ENCODE measurements at places on chromosomes 12 and 14. TPM values are rescaled to one million over a fixed set of nuclear protein-coding genes. Genes with fewer than 3 reads are reported as not detected.

The CACNA1C gene
- total RNA-seq, result 1.8 TPM

DNA sequence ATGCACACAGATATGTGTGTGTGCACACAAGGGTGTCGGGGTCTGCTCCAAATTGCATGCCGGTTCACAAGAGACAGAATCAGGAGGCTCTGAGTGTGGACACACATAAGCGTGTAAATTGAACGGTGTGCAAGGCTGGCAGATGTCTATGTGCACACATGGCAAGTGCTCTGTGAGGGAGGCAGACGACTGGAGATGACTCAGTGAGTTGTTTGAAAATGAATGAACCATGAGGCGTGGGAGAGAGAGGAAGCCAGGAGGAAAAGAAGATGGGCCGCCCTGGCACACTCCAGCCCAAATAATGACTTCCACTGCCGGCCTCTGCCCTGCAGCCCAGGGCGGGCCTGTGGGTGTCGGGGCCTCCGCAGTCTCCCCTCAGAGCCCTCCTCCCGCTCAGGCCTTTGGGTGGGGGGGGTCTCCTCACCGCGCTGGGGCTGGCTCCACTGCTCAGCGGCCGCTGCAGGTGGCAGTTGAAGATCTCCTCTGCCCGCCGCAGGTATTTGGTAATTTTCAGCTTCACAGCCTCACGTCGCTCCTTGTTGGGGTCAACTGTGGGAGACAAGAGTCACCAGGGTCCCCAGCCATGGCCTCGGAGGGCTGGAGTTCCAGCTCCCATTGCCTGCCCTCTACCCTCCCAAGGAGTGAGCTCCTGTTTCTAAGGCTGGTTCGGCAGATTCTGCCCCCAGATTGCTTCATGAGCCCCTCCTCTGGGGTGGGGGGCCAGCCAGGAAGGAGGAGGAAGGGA, 3.5 kb downstream of the RPS6KL1 start:
- no peak for DNase-seq

The SLC7A8 gene
- total RNA-seq, result 72.5 TPM

- no peak for DNase-seq
Observed at GRCh38 chr14:103820908-103821307, 26.5 kb downstream of the PPP1R13B start.

- DNase-seq, result no peak
Observed at GRCh38 chr12:16605642-16606116, 283 bp downstream of the LMO3 start.

GRCh38 chr14:73739174-73739898, 25.2 kb upstream of the PNMA1 start:
- DNase-seq, result no peak

- DNase-seq, result no peak
Observed at GRCh38 chr12:100075598-100075997, 67.1 kb downstream of the BLTP3B start.

DNA sequence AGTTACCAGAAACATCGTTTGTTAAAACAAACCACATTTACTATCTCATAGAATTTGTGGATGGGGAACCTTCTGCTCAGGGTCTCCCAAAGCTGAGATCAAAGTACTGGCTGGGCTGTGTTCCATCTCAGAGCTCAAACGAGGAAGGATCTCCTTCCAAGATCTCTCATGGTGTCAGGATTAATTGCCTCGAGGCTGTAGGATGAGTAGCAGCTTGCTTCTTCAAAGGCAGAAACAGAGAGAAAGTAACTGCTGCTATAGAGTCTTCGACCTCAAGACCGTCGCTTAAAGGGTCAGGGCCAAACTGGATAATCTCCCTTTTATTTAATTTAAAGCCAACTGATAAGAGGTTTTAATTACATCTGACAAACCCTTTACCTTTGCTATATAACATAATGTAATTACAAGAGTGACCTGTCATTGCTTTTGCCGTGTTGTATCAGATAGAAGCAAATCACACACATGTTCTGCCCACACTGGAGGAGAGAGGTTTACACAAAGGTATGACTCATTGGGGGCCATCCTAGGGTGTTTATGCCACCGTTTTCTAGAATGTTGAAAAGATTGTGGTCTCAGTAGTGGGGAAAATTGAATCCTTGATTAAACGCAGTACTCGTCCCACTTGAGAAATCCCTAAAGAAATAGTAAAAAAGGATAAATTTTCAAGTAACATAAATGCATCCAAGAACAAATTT, 868.8 kb upstream of the TMEM132C start:
- no peak for DNase-seq

DNA sequence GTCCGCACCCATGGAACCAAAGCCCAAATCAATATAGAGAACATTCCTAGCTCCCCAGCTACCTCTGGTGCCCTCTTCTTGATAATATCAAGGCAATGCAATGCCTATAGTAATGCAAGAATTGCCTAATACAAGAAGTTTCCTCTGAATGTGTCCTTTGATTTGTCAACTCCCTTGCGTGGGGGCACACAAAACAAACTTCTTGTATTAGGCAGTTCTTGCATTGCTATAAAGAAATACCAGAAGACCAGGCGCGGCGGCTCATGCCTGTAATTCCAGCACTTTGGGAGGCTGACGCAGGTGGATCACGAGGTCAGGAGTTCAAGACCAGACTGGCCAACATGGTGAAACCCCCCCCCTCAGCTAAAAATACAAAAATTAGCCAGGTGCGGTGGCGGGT, 10.4 kb upstream of the ITPK1 start:
- no peak for DNase-seq

The FSCB gene
- not detected for total RNA-seq

- DNase-seq, result no peak
Observed at GRCh38 chr14:95190857-95191256, 33.5 kb upstream of the DICER1 start.

The SPTB gene
- 204 TPM for total RNA-seq

The CISTR gene
- total RNA-seq, result not detected

DNA sequence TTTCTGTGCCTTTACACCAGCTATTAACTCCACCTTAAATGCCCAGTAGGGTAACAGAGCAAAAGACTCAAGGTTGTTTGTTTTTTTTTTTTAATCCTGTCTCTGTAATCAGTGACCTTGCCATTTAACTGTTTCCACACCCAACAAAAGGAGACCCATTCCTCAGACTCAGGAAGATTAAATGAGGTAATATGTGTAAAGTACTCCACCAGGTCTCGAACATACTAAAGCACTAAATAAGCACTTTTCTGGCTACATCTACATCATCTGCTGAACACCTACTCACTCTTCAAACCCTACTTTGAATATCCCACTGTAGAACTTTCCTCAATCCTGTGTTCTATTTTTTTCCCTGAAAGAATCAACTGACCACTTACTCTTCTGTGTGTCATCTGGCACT, 4.1 kb downstream of the SLC2A13 start:
- DNase-seq, result no peak

DNA sequence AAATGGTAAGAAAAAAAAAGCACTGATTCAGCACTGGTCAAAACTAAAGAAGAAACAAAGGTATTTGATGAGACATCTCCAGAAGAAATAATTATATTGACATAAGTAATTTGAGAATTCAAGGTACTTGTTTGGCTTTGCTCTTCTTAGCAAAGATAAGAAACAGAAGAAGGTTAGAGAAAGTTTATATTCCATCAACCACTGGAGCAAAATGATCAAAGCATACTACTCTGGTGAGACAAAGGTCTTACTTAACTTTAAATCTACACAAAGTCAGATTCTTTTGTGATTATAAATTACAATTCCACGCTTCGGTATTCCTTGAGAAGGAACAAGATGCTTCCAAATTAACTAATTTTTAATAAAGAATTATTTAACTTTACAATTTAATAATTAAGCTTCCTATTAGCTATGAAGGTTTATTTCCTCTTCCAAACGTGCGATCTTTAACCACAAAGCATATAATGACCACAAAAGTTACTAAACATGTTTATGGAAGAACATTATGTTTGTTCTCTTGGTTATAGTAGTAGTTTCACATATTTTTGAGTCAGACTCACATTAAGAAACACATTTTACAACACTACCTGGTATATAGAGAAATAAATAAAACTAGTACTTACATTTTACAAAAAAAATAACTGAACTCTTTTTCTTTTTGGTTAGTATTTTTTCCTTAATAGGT, 53.4 kb downstream of the METTL25 start:
- DNase-seq, result no peak

GRCh38 chr12:117661471-117661870, 300.0 kb upstream of the NOS1 start:
- DNase-seq, result no peak

DNA sequence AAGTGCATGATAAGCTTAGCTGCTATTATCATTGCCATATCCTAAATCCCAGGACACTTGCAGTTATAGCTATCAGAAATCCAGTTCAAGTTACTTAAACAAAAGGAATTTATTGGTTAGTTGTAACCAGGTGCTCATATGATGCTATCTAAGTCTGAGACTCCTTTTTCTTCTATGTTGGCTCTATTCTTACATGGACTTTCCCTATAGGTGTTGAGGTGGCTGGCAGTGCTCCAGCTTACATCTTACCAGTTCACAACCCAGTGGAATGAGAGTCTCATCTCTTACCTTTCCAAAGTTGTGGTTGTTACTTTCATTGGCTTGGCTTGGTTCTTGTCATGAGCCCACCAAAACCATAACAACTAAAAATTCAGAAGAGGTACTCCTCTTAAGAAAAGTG, 94.6 kb downstream of the DACT1 start:
- DNase-seq, result no peak

DNA sequence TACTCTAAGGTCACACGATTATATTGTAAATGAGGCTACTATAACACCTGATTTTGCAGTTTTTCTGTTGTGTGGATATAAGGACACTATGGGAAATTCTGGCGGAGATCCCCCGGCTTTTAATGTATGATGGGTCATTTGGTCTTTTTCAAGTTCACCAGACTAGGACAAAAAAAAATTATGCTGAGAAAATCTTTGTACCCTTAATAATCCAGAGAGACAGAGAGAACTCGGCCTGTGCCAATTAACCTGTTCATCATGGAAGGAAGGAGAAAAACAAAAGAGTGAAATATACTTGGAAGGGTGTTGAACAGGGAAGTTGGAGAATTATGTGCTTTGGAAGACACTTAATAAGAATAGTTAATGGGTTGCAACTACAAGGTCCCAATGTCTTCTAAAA, 62.2 kb upstream of the KICS2 start:
- DNase-seq, result no peak

DNA sequence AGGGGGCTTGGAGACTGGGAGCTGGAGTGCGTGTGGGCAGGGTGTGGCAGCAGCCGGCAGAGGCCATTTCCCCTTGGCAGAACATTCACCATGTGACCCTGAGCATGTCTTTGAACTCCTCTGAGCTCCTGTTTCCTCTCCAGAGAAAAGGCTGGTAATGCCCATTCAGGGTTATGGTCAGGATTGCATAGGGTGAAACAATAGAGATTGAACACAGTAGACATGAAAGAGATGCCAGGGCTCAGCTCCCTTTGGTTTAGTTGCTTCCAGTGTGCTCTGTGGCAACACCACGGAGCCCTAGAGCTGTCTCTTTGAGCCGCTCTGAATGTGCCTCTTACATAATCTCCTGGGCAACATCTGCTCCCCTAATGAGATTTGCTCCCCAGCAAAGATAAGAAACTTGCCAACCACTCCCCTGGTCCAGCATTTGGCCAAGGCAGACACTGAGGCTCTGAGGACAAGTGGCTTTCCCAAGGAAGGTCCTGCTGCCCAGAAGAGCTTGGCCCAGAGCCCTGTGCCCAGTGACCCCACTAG, 4.6 kb downstream of the IFI27 start:
- DNase-seq, result no peak

The EIF2S1 gene
- 108 TPM for total RNA-seq

- DNase-seq, result no peak
Observed at GRCh38 chr12:14283489-14284144, 81.9 kb upstream of the ATF7IP start.

The HOXC10 gene
- total RNA-seq, result 47.3 TPM

DNA sequence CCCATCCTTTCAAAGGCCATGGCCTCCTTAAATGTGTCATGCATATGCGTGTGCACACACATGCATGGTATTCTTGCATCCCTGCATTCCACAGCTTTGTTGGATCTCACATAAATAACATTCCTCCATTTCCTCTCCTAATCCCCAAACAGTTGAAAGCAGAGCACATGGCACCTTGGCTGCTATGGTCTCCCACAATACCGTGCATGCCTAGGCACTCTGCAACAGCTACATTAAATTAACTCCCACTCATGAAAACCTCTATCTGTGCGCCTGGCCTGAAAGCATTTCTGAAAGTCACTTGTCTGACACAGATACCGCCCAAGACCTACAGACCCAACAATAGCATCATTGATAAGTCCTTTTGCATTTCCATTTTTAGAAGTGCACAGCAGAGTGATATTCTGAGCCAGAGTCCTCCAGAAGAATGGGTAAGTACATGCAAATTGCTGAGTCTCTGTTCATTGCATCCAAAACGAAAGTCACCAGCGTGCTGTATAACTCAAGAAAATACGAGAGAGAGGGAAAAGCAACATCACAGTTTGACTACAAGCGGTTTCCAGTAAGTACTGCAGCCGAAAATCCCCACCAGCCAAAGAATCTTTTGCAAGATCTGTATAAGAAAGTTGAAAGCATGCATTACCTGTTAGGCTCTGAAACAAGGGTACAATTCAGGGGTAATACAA, 436 bp downstream of the ASB2 start:
- no peak for DNase-seq

DNA sequence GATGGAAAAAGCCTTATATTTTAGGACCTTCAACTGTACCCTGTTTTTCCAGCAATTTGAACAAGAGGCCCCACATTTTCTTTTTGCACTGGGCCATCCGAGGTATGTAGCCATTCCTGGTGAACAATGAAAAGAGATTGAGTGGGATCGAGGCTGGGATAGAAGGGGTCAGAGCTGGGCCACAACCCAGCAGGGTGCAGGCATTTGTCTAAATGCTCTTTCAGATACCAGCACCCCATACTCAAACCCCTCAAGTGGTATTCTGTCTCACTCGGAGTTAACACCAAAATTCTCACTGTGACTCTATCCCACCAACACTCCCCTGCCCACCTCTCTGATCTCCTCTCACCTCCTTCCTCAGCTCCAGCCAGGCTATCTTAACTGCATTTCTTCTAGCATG, 26.8 kb downstream of the DUSP6 start:
- no peak for DNase-seq

DNA sequence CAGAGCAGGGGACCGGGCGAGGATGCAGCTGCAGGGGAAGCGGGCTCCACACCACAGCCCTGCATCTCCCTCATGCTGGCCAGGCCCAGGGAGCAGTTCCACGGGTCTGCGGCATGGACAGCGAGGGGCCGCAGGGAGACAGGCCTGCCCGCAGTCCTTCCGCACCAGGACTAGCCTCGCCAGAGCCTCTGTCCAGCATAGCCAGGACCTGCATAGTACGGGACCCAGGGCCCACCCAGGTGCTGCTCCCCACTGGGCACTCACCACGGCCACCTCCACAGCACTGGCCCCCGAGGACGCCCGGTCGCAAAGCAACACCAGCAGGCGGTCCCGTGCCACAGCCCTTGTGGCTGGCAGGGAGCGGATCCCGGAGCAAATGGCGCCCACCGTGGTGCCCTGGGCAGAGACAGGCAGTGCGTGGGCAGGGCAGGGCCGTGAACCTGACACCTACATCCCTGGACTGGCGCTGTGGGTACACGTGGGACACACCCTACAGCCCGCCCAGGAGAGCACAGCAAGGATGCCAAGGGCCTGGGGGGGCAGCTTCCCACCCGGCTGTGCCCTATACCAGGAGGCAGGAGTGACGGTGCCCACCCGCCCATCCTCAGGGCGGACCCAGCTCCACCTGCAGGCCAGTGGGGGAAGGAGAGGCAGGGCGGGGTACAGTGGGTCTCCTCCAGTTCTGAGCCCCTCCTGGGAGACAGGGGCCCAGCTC, 23.8 kb downstream of the JAG2 start:
- no peak for DNase-seq

The REP15 gene
- 1.8 TPM for total RNA-seq

Measured in gastrocnemius medialis (tissue), 4 donors.